Left lung (tissue), 14 donors: ENCODE measurements at places on chromosomes 4 and X. TPM values are rescaled to one million over a fixed set of nuclear protein-coding genes. Genes with fewer than 3 reads are reported as not detected.

DNA sequence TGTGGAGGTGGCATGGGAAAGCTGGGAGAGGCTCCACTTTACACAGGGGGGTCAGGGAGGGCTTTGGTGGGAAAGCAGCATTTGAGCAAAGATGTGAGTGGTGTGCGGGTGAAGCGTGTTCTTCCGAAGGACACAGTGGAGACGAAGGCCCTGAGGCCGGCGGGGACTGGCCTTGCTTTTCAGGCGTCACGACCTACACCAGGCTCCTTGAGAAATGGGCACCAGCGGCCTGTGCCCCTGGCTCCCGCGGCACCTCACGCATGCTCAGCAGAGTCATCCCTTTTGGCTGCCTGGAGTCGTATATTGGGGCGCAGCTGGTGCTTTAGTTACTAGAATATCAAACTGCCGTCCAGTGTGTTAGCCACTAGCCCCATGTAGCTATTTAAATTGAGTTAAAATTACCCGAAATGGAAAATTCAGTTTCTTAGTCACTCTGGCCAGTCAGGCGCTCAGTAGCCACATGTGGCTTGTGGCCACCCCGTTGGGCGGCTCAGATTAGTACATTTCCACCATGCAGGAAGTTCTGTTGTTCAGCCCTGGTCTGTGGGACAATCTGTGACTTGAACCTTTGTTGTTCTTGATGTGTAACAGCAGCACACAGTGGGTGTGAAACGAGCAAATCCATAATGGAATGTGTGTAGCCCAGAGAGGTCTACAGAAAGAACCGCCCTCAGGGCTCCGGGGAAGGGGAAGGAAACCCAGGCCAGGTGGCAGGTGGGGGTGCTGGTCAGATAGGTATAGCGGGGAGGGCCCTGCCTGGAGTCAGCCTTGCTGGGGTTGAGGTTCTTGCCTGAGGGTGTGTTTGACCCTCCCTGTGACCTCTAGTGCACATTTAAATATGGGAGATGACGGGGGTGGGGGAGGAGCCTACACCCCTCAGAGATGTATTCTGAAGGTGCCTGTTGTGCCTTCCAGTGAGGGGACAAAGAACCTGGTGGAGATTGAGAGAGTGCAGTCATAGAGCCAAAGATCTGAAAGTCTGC is 30.4 kb downstream of the TBC1D14 start:
- no peak for DNase-seq

DNA sequence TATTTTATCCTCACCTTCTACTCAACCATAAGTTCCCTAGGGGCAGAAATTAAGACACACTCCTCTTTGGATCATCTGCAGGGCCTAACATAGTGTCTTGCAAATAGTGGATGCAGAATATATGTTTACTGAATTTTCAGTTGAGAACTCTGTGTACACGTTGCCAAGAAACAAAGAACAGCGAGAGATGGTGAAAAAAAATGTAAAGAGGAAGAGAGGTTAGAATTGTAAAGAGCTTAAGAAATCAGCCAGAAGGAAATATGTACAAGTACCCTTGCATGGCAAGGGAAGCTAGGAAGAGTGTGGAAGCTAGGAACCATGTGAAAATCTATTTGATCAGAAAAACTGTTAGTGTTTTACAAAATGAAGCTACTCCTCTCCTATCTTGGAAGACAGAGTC is 431.0 kb downstream of the SMARCA1 start:
- DNase-seq: no peak

The TENT5D gene
- total RNA-seq: not detected

DNA sequence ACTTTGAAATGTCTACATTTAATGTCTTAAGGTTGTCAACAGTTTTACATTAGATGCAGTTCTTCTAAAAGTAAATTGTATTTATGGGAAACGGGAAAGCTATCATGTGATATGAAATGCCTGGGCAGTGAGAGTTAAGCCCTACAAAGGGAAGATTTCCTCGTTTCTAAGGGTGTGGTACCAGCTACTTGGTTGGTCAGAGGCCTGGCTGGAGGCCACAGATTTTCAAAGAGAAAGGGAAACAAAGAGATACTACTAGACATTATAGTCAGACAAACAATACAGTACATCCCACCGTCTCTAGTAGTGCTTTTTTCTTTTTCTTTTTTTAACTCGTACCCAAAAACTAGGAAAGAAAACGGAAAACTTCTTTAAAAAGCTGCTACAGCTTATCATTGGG is 467.8 kb downstream of the PCDH7 start:
- no peak for DNase-seq

DNA sequence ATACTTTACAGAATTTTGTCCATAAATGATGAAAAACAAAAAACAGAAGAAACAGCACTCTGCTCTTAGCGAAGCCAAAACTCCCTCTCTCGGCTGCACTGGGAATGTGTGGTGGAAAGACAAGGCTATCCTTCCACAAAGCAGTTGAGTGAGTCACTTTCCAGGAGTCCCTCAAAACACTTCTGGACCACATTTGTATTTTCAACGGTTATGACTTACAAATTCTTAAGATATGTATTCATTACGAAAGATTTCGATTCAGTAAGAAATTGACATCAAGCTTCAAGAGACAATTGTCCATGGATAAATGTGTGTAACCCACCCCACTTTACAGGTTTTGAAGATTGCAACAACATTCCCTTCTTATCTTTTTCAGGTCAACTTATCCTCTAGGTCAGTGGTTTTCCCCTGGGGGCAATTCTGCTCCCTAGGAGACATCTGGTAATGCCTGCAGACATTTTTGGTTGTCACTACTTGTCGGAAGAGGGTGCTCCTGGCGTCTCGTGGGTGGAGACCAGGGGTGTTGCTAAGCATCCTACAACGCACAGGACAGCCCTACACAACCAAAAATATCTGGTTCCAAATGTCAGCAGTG is 66.7 kb upstream of the MTNR1A start:
- no peak for DNase-seq

- DNase-seq: no peak
Observed at GRCh38 chr4:140423106-140423505, 4.3 kb downstream of the CLGN start.

The NXF2 gene
- total RNA-seq: 0.24 TPM

- no peak for DNase-seq
Observed at GRCh38 chrX:42463706-42464490, 314.1 kb downstream of the PPP1R2C start.

The IBSP gene
- total RNA-seq: 0.24 TPM

DNA sequence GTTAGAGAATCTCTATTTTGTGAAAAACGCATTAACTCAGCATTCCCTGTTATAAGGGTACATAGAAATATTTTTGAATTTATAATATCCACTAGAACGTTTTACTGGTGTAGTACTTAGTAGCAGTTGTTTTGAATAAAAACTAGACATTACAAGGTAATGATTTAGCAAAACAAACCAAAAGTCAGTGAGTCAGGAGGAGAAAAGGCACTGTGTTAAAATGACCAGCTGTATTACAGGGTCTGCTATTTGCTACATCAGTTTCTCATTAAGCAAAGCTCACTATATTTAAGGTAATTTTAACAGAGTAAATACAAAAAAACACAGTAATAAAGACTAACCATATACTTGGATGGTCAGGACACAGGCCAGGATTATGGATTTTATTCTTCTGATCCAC is 152.8 kb downstream of the RASL11B start:
- DNase-seq: no peak

The ASMT gene
- not detected for total RNA-seq

DNA sequence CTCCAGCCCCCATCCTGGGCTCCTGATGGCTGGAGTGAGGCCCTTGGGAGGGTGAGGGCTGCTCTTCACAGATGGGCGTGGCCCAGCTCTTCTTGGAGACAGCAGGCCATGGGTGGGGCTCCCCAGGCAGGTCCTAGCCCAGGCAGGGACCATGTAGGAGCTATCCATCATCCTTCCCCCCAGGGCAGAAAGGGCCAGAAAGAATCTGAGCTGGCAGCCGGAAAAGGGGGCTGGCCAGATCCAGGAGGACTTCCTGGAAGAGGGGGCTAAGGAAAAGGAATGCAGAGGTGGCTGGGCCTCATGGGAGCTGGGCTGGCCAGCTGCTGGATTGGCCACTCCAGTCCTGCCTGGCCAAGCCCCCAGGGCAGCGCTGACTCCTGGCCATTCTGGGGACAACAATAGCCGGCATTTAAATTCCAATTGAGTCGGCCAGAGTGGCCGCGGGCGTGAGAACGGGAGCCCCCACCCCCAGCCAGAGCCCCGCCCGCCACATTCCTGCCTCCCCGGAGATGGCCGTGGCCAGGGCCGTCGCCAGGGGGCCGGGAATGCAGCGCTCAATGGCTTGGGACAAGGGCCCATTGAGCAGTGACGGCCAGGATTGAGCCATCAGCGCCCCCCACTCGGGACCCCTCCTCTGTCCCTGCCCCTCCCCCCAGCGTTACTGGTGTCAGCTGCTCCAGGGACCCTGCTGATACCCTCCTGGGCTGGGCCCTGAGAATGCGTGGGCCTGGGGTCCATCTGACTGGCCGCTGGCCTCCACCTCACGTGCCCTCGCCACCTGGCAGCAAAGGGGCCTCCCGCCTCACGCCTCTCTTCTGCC is 15.1 kb upstream of the FGFR3 start:
- DNase-seq: no peak

DNA sequence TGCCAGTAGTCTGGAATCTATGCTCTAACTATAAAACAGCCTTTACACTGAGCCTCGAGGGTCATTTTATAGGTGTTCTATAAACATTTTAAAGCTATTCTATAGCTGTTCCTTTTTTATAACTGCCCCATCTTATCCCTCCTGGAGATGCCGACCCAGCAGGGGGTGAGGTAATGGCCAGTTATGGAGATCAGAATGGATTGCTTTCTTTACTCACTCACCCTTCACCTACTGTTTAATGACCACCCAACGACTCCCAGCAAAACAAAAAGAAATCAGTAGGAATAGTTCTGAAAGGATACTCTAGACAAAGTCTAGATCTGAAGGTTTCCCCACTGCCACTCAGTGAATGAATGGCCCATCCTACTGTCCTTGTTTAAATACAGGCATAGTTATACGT is 1113.1 kb downstream of the FAT4 start:
- no peak for DNase-seq

DNA sequence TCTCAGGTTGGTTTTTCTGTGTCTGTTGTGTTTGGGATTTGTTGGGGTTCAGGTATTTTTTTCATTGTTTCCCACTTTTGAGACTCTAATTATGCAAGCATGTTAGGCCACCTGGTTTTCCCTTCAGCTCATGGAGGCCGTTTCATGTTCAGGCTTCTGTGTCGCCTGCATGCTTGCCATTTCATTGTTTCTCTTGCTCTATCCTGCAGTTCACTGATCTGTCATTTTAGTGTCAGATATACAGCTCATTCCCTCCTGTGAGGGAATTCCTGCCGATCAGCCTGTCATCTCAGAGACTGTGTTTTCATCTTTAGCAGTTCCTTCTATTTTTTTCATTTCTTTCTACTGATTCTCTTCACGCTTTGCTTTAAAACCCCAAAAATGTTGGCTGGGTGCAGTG is 49.4 kb upstream of the HGFAC start:
- no peak for DNase-seq
